AG09309 (cell line): ENCODE measurements at places on chromosomes 7 and 10.

GRCh38 chr10:24237801-24238395 is 29.0 kb downstream of the KIAA1217 start:
- DNase-seq: no peak

- DNase-seq: no peak
Observed at GRCh38 chr7:24192053-24192452, 91.9 kb upstream of the NPY start.

DNA sequence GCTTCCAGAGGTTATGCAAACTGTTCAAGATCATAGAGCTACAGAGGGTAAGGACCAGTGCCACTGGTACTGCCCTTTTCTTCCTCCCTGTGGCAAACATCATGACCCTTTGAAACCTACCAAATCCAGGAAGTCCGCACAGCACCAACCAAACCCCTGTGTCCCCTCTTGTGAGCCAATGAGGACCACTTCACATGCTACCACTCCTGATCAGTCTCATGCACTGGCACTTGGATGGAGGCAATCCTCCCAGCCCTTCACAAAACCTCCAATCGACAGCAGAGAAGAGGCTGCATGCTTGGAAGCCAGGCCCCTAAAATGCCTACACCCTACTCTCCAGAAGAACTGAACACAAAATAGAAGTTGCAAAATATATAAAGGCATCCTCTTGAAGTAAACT is 248.0 kb downstream of the TNS3 start:
- DNase-seq: no peak

DNA sequence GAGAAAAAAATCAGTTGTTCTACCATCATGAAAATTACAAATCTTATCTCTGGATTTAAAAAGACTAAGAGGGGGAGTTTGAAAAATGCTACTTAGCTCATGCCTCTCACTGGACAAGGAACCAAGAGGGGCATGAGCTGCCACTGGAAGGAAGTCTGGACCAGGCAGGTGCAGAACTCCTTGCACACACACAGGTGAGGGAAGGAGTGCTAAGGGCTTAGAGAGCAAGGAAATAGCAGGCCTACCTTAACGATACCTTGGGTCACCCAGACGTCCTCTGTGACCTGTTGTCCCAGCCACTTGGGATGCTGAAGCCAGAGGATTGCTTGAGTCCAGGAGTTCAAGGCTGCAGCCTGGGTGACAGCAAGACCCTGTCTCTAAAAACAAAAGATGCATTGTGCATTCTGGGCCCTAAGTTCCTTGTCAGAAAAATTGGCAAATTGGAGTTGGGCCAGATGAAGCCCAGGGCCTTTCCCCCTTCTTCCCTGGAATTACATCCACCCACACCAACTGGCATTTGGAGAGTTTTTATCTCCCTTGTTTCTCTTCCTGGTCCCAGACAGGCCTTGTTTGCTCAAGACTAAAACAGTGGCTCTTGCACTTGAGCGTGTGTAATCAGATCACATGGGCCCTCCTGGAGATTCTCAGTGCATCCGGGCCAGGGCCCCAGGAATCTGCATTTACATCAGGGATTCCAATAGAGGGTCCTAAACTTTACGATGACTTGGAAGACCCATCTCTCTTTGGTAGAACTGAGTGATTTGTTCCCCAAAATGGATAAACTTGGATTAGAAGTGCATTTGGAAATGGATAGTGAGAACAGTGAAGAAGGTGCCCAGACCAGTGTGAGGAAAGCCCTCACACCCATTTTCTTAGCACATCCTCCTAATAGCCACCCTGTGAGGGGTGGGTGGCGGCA is 3.0 kb downstream of the DDIT4 start:
- DNase-seq: no peak

GRCh38 chr10:1310271-1310789 is 254.1 kb downstream of the WDR37 start:
- DNase-seq: no peak

- no peak for DNase-seq
Observed at GRCh38 chr10:12717981-12718707, 283.4 kb downstream of the CCDC3 start.

GRCh38 chr7:142188846-142189245 is 69.0 kb downstream of the PRSS58 start:
- DNase-seq: no peak

GRCh38 chr10:99895867-99896266 is 113.4 kb downstream of the ABCC2 start:
- DNase-seq: no peak

GRCh38 chr10:8331387-8331786 is 276.9 kb downstream of the GATA3 start:
- DNase-seq: no peak

- no peak for DNase-seq
Observed at GRCh38 chr10:42753507-42754154, 29.0 kb upstream of the BMS1 start.

- DNase-seq: no peak
Observed at GRCh38 chr7:6647080-6647479, 10.0 kb downstream of the ZNF316 start.

- DNase-seq: no peak
Observed at GRCh38 chr10:80599424-80599847, 61.7 kb downstream of the SH2D4B start.

GRCh38 chr7:44224080-44224973 is 23.5 kb downstream of the YKT6 start:
- DNase-seq: no peak

DNA sequence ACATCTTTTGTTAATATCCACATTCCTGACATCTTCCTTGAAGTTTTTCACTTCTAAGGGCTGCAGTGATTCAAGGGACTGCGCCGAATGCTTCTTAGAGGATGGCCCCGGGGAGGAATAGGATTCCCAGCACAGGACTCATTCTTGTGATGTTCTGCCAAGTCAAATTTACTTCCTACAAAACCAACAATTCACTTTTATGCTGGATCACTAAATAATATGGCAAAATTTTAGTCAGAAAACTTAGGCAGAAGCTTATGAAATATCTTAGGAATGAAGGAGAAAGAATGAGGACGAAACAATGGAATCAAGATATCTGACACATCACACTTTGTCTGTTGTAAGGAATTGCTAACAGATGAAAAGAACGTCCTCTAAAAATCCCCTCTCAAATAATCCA is 151.5 kb downstream of the JAZF1 start:
- DNase-seq: peak; percentile 43

DNA sequence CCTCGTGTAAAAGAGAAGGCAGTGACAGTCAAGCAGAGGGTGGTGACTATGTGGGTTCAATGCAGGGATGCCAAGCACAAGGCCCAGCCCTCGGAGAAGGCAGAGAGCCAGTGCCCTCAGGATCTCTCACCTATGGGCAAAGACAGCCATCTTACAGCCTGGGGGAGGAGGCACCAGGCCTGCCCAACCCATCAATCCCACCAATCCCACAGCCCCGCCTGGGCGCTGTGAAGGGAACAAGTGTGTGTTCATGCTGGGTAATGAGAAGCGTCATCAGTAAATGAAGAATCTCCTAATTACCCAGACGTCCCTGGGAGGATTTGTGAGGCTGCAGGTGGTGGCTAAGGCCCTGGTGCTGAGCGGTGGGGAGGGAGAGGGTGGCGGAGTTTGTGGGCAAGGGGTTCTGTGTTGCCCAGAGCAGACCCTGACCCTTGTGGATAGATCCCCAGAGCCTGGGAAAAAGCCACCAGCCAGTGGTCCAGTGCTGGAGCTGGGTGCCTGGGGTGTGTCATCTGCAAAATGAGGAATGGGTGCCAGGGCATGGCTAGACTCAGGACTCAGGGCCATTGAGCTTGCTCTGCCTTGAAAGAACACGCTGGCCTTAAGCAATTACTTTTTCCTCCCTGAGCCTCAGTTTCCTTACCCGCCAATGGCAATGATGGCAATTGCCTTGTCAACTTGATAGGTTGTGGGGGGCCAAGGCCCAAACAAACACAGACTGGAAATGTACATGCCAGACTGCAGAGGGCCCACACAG is 128.1 kb upstream of the UNC5B start:
- no peak for DNase-seq

- DNase-seq: no peak
Observed at GRCh38 chr7:127950233-127950935, 80.9 kb downstream of the LRRC4 start.

GRCh38 chr10:64416011-64416410 is 894.8 kb downstream of the REEP3 start:
- no peak for DNase-seq

GRCh38 chr10:66273966-66274519 is 651.8 kb upstream of the LRRTM3 start:
- no peak for DNase-seq

DNA sequence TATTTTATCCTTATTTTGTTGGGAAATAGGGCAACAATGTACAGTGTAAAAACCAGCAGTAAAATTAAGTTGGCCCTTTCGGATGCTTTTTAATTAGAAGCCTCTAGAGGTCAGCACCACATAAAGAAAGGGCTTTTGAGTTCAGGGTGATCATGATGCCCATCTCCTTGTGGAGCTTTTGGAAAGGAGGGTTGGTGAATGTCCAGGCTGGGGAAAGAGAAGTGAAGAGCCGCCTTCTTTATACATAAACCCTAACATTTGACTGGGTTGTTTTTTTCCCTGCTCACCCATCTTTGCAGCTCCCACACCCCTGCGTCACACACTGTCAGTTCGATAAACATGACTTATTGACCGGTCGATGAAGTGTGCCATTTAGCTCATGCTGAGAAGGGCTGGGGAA is 29.8 kb downstream of the MTURN start:
- DNase-seq: no peak

DNA sequence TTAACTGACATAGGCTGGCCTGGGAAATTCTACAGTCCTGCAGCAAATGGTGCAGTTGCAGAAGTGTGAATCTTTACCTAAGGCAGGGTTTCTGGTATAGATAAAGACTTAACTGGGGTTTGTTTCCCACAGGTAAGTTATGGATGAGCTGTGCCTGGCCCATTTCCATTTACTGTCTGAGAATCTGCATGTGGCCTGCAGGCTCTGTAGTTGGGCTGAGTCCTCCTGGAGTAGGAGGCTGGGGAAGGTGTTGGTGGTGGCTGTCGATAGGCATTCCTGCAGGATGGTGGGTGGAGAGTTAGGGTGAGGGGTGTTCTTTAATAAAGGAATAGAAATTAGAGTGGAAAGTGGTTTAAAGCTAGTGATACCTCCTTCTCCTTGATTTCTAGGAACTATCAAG is 193.5 kb downstream of the AUTS2 start:
- no peak for DNase-seq

DNA sequence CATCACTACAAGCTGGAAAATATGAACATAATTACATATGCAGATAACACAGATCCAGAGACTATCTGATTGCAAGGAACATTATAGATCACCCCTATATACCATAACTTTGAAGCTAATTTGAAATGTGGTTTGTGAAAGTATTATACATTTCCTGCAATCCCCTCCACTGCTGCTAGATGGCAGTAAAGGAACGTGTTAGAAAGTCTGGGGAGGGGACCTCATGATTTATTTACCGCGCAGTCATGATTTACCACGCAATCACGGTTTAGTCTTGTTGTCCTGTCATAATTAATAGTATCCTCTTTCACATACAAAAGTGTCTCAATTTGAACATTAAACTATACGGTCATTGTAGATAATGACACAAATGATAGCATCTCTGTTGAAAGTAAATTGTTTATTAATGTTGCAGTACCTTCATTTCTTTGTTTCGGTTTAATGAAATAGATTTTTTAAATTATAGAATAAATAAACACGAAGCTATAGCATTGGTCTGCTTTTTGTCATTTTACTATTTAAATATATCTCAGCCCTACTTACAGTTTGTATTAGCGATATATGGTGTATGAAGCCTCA is 145.3 kb upstream of the PRSS1 start:
- no peak for DNase-seq

DNA sequence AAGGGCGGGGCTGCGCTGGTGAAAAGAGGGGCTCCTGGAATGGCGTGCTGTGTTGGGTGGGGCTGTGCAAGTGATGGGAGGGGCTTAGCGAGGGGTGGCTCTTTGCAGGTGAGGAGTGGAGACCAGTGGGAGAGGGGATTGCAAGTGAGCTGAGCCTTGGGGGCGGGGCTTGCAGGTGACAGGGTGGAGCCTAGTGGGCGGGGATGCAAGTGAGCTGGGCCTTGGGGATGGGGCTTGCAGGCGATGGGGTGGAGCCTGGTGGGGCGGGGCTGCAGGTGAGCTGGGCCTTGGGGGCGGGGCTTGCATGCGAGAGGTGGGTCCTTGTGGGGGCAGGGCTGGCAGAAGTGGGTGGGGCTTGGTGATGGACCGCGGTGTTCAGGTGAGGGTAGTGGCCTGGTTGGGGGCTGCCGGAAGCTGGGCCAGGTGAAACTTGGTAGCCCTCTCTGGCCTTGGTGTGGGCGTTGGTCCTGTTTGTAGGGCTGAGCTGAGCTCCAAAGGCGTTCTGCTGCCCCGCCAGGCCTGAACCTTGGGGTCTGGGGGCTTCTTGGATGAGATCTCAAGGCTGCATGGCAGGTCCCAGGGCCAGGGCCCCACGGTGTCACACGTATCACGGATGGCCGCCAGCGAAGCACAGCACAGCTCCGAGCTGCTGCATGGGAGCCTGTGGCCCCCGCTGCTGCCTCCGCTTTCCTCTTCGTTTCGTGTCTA is 743 bp upstream of the PITRM1 start:
- no peak for DNase-seq

DNA sequence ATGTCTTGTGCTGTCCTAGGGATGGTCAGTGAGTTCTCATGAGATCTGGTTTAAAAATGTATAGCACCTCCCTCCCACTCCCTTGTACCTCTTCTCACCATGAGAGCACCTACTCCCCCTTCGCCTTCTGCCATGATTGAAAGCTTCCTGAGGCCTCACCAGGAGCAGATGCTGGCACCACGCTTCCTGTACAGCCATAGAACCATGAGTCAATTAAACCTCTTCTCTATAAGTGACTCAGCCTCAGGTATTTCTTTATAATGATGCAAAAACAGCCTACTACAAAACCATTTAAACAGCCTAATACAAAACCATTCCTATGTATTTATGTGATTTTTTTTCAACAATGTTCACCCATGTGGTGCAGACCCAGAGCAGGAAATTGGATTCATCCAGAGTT is 32.0 kb downstream of the KDM7A start:
- no peak for DNase-seq

GRCh38 chr10:69911613-69912528 is 110.2 kb downstream of the COL13A1 start:
- DNase-seq: no peak

DNA sequence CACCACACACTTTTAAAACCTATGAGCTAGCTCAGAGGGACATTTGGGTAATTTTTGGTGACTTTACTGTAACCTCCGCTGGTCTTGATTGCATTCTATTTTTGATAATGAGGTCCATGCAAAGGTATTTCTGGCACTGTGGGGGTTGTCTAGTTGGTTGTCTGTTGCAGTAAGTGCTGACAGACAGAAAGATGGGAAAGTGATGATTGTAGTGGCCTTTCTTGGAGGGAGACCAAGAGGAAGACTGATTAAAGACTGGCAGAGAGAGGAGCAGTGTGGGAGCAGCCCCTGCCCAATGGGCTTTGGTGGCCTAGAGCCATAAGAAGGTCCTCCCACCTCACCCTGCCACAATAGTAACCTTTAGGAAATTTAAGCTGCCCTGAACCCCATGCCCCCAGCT is 173.4 kb upstream of the CTBP2 start:
- no peak for DNase-seq
